Anterior cingulate cortex (tissue), 58 donors: ENCODE measurements at places on chromosomes 5 and 9.

DNA sequence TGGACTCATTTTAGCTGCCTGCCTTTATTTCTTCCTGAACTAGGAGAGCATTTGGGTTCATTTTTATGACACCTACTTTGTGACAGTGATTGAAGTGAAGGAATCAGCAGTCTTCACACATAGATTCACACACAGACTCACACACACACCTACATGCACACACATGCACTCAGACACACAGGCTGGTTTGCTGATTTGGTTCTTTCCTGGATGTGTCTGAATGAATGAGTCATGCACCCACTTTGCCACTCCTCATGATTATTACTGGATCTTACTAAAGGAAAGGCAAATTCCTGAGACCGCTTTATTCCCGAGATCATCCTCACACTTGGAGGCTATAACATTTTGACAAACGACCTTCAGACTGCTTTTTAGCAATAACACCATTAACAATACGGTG is 529.5 kb downstream of the AGTPBP1 start:
- no peak for DNase-seq

GRCh38 chr9:127155314-127155960 is 33.0 kb upstream of the ANGPTL2 start:
- DNase-seq, result no peak

- DNase-seq, result no peak
These were observed 79.5 kb upstream of the IL12B start for GRCh38 chr5:159409801-159410200.

- no peak for DNase-seq
These were observed 57.6 kb downstream of the PAX5 start for GRCh38 chr9:36976371-36977030.

GRCh38 chr5:134553821-134554267 is 28.4 kb downstream of the JADE2 start:
- DNase-seq, result no peak

DNA sequence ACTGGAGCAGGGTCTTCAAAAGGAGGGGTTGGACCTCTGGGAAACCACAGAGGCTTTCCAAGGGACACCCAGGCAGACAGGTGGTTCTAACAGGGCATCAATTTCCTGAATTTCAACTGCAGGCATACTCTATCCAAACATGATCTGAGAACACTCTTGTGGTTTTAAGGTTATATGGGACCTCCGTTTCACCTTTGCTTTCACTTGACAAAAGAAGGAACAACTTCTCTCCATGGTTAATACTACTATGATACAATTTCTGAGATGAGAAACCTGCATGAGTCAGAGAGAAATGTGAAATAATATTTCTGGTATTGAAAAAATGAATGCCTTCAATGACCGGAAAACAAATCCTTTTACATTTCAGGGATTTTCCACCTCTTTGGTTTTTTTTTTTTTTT is 28.0 kb upstream of the ERAP1 start:
- no peak for DNase-seq

DNA sequence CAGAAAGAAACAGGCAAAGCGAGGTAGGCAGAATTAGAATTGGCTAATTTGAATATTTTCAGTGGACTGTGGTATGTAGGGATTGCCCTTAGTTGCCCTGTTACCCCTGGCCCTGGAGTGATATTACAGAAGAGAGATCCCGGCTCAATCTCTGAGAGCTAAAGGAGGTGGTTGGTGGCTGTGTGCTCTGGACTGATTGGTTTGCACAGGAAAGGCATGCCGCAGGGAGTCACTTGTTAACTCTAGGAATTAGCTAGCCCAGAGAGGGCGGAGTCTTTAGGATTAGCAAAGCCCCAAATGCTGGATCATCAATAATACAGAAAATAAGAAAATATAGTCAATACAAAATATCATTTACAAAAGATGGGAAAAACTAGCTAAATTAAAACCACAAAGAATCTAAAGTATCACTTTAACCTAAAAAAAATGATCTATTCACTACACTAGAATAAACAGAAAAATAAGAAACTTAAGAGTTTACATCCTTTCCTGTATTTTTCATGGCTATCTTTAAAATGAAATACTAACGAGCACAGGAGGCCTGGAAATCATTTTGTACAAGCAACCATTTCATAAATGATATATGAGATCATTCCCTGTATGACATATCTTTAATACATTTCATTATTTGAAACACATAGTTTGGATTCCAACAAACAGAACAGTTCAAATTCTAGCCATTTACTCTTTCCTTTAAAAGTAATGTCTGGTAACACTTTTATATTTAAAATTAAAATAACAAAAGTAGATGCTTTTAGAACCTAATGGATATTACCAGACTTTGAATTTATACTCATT is 71.1 kb downstream of the GNAQ start:
- DNase-seq, result no peak

- DNase-seq, result no peak
These were observed 154.7 kb downstream of the PCSK5 start for GRCh38 chr9:76045221-76045620.

GRCh38 chr5:151082282-151082902 is 1.6 kb upstream of the TNIP1 start:
- no peak for DNase-seq

- no peak for DNase-seq
These were observed 130.3 kb upstream of the DMRT1 start for GRCh38 chr9:710951-711745.

DNA sequence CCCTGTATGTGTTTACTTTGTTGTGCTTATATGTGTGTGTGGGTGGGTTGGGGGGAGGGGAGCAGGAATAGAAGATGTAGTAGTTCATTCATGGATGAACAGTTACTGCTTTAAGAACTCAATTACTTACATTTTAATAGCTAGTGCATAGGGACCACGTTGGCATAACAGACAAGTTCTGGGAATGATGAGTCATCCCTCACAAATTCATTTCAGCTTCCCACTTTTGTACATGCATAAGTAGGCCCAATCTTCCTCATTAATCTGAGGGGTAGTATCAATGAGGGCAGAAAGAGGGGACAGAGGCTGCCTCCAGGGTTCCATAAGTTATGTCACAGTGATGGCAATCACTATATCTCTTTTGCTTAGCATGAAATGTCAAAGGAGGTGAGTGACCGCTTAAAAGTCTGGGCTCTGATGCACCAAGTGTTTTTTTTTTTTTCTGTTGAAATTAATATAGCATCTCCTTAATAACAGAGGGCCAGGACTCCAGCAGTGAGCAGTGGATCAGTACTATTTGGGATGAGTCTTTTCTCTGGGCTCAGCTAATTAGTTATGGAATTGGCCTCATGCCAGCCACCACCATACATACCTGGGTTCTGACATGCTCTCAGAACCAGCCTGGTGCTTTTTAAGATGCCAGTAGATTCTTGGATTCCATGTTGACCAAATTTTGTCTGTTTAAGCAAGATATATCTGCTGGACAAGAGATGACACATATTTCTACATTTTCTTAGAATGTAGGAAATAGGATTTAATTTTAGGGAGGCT is 37.1 kb downstream of the PRDM6 start:
- no peak for DNase-seq

GRCh38 chr9:133401588-133401987 is 16.2 kb downstream of the REXO4 start:
- no peak for DNase-seq

- DNase-seq, result no peak
These were observed 62.4 kb upstream of the IL7R start for GRCh38 chr5:35794328-35794619.

DNA sequence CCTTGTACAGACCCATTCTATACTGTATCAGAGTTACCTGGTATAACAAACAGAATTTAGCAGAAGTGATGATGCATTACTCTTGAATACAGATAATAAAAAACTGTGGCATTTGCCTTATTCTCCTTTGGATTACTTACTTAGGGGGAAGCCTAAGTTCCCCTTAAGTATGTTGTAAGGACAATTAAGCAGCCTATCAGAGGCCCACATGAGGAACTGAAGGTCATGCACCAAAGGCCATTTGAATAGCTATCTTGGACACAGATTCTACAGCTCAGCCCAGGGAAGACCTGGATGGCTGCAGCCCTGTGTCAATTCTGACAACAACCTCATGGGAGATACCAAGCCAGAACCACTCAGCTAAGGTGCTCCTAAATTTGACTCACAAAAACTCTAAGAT is 125.2 kb downstream of the RAPGEF6 start:
- DNase-seq, result no peak

DNA sequence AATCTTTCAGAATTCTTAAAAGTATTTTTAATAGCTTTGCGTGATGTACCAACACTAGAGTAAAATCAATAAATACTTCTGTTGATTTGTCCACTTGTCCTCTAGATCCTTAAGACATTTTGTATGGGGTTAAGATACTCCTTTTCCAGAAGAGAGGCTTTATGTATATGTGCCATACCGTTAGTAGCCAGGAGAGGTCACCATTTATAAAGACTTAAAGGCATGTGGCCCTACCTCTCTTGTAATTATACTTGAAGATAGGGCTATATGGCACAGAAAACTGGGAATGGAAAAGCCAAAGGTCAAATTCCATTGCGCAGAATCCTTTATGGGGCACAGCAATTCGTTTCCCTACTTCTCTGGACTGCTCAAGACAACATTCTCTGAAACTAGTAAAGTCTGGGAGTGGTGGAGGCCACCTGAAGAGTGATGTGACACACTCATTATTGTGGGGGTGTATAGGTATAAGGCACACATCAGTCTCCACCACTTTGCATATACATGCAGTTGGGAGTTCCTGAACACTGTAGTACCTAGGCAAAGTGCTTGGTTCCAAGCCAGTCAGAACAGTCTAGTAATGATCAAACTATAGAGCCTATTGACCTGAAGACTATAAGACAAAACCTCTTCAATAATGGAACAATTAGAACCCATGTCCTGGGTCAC is 140.1 kb upstream of the FBXL17 start:
- no peak for DNase-seq

- DNase-seq, result no peak
These were observed 23.9 kb downstream of the LARP1 start for GRCh38 chr5:154779105-154779504.

DNA sequence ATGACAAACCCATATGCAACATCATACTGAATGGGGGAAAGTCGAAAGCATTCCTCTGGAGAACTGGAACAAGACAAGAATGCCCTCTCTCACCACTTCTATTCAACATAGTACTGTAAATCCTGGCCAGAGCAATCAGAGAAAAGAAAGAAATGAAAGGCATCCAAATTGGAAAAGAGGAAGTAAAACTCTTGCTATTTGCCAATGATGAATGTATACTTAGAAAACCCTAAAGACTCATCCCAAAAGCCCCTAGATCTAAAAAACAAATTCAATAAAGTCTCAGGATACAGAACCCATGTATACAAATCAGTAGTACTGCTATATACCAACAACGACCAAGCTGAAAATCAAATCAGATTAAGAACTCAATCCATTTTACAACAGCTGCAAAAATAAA is 66.9 kb downstream of the SPATA31C2 start:
- DNase-seq, result no peak

- DNase-seq, result no peak
These were observed 14.1 kb upstream of the RAPGEF6 start for GRCh38 chr5:131649161-131649560.

- peak; percentile 42 for DNase-seq
These were observed 38.1 kb downstream of the SEMA6A start for GRCh38 chr5:116536316-116537083.

DNA sequence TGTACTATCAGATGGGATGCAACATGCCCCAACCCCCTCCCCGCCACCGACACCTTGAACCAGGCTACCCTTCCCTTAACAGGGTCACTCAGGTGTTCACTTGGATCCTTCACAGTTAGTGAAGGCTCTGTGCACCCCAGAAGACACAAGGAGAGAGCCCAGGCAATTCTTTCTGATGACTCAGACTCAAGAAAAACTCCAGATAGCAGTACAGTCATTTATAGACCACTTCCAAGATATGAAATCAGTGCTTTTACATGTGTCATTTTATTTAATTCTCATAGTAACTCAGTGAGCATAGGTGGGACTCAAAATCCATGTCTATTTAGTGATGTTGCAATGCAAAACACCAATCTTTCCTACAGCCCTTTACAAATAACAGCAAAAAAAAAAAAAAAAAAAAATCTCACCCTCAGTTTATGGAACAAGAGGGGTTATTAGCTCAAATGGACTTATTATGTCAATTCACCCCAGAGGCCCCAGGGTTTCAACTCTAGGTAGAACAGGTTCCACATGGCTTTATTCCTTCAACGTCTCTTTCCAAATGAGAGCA is 71.9 kb downstream of the FOXD1 start:
- no peak for DNase-seq

DNA sequence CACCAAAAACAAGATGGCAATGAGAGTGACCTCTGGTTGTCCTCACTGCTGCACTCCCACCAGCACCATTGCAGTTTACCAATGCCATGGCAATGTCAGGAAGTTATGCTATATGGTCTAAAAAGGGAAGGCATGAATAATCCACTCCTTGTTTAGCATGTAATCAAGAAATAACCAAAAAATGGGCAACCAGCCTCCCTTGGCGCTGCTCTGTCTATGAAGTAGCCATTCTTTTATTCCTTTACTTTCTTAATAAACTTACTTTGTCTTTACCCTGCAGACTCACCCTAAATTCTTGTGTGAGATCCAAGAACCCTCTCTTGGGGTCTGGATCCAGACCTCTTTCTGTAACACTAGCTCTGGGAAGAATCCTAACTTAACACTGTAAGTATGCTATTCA is 127.4 kb upstream of the IFNE start:
- DNase-seq, result no peak

GRCh38 chr5:78985116-78985724 is at the start of gene ARSB:
Gene ARSB (minus strand): TSS chr5:78985310. CDS start chr5:78985248, 62 bp downstream.
- DNase-seq, result peak; percentile 75

- no peak for DNase-seq
These were observed 331.0 kb upstream of the EDIL3 start for GRCh38 chr5:84715686-84716085.

DNA sequence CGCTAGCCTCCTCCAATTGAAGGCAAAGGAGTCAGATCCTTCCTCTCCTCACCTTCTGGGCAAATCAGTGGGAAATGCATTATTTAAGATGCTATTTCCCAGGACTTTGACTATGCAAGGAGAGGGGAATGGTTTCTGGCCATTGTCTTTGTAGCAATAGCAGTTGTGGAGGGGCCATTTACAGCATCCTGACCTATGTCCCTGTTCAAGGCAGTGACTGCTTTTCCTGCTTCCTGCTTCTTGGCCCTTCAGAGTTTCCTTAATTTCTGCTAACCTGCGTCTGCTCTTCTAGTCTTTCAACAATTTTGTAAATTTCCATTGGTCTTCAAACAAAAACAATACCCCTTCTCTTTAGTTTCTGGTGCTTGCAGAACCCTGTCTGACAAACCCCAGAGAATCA is 72.8 kb upstream of the PPARGC1B start:
- DNase-seq, result no peak

DNA sequence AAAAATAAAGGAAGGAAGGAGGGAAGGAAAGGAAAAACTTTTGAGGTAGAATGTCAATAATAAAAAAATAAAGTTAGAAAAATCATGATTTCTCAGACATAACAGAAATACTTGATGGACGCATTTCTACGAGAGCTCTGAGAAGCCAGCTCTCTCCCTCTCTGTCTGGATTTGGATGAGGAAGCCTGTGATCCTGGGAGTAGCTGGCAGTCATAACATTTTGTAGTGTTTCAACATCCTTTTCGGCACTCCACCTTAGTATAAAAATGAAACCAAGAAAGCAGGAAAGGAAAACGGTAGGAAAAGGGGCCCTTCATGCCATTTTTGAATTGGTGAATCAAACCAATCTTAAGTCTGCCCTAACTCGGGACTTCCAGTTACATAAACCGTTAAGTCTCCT is 321.3 kb downstream of the EPB41L4A start:
- DNase-seq, result no peak

- no peak for DNase-seq
These were observed 501.5 kb downstream of the SPATA31D1 start for GRCh38 chr9:82490019-82490499.

- DNase-seq, result no peak
These were observed 4.1 kb upstream of the FEM1C start for GRCh38 chr5:115548683-115549082.

- no peak for DNase-seq
These were observed 210.1 kb upstream of the SLC24A2 start for GRCh38 chr9:19998823-19999455.
